D341Med (cell line): ENCODE measurements at places on chromosomes 6 and 20.
A peak's percentile ranks its signal among the peaks of the same experiment; 100 is the strongest.

DNA sequence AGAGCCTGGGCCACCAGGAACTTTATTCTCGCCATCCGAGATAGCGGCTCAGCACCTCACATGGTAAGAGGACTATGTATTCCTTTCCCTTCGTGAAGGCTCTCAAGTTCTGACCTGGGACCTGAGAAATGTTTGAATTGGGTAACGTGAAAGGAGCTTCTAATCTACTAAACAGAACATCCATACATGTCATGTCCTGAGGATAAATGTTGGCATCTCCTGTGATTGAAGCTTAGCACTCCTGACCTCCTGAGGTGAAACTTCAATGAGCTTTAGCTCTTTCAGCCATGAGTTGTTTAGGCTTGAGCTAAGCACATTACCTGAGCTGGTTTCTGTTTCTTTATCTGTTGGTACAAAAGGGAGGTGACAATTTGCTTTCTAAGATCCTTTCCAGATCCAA is 280.9 kb downstream of the PACRG start:
- DNase-seq: no peak

- DNase-seq: no peak
Measured at GRCh38 chr6:159718634-159719033, 8.7 kb upstream of the WTAP start.

- no peak for DNase-seq
Measured at GRCh38 chr20:38243709-38244020, 16.9 kb downstream of the KIAA1755 start.

- no peak for DNase-seq
Measured at GRCh38 chr6:22819209-22819608, 249.8 kb downstream of the HDGFL1 start.

GRCh38 chr20:41694796-41695195 is 76.6 kb upstream of the CHD6 start:
- DNase-seq: no peak

GRCh38 chr6:48933136-48933535 is 529.9 kb downstream of the MMUT start:
- DNase-seq: no peak

- no peak for DNase-seq
Measured at GRCh38 chr20:63293871-63294535, 1.0 kb downstream of the COL20A1 start.

GRCh38 chr20:44701118-44701857 is 13.9 kb upstream of the CCN5 start:
- no peak for DNase-seq

DNA sequence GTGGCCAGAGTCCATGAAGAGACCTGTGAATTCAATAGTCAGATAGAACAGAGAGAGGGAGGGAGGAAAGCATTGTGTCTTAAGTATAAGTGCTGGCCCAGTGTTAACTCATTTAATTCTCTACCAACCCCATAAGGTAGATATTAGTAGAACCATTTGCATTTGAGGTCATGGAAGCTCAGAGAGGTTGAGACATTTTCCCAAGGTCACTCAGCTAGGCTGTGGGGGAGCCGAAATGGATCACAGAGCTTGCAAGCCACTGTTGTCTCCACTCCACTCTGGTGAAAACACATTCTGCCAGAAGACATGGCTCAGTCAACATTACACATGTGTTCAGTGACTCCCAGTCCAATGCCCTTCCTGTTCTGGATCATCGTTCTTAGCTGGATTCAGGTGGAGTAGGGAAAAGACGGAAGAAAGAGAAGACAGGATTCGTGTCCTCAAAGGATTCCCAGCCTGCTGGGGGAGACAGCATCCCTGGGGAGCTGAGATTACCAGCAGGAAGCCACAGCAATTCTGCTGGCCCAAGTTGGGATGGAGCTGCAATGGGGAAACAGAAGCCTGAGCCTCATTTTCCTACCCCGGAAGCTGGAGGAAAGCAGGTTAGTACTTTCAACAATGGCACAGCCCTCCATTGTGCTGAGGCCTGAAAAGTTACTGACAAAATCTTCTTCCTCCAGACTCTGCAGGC is 27.0 kb upstream of the MDGA1 start:
- peak; percentile 80 for DNase-seq

GRCh38 chr6:87723170-87724078 is 21.4 kb upstream of the AKIRIN2 start:
- DNase-seq: no peak

DNA sequence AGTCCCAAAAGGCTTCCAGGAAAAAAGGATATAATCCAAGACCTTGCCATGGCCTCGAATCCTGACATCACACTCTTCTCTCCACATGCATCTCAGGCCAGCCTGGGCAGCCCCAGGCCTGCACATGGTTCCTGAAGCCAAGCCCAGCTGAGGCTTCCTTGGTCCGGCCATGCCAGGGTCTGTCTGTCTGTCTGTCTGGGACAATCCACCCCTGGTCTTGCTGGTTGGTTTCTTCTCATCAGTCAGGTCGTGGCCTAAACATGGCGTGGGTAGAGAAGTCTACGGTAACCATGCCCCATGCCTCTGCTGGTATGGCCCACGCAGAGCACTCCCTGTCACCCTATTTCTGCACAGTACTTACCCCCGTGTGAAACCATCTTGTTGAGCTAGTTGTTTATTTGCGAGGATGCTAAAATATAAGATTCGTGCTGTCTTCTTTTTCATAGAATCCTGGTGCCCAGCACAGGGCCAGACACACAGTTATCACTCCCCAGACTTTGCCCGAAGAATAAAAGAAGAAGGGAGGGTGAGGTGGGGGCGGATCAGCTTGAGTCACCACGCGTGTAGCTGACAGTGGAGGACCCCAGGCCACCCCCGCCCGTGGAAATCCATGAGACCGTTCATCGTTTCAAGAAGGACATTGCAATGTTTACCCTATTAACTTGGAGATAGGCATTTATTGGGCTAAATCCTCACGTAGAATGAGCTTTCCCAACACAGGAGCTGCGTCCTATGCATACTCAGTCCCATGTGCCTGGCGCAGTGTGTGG is 107.2 kb downstream of the RNASET2 start:
- DNase-seq: no peak

GRCh38 chr20:34896086-34896621 is 19.7 kb downstream of the ACSS2 start:
- no peak for DNase-seq

DNA sequence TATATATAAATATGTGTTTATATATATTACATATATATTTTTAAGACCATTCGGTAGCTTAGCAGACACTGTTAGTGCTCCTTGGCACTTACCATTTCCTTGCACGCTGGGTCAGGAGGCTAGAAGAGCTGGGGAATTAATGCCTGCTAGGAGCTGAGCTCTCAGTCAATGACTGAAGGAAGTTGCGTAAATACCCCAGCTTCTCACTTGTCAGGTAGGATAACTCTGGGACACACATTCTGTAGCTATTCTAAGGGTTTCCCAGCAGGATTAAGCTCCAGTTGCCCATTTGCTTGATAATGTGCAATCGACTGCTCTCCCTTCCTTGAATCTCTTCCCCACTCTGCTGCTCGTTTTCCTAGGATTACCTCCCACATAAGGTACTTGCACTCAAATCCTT is 15.7 kb upstream of the DNAAF9 start:
- no peak for DNase-seq

DNA sequence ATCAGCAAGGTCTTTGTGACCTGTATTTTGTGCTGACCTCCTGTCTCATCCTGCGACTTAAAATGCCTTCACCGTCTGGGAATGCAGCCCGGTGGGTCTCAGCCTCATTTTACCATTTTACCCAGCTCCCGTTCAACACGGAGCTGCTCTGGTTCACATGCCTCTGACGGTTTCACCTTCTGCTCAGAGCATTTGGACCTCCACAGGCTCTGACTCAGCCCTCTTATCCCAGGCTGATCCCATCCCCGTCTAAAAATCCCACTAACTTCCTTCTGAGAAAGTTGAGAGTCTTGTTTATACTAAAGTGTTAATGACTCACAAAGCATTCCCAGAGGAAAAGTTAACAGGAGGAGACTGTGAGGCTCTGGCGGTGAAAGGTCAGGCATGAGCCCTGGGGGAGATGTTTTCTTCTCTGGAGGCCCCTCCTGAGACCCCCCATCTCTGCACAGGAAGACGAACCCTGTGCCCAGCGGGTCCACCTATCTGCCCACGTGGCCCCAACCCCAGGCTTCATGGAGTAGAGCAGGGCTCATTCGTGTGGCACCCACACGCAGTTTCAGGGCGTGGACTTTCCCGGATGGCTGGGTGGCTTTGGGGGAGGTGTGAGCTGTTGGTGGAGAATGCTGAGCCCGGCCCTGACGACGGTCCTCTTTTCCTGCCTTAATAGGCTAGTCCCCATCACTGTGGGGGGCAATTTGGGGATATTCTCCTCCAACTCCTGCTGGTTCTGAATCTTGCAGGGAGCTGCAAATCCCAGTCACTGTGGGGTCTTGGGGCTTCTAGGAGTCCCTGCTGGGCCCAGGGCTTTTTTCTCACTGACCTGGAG is 3.3 kb upstream of the BIRC7 start:
- no peak for DNase-seq

- no peak for DNase-seq
Measured at GRCh38 chr6:106316375-106316766, 9.2 kb downstream of the ATG5 start.

DNA sequence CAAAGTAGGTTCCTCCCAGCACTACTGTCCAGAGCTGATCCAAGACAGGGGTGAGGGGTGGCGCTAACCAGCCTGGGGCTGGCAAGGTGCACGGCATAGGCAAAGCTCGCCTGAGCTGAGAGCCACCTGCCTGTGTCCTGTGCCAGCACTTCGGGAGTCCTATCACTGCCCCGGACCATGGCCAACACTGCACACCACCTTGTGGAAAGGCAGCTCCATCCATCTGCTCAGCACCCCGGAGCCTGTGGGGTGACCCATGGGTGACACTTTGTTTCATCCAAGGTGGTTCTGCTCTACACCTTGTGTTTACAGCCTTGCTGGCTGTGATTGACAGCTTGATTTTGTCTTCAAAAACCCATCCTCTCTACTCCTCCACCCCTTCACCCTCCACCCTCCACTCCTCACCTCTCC is 32.9 kb upstream of the GATA5 start:
- DNase-seq: no peak

- peak; percentile 92 for DNase-seq
Measured at GRCh38 chr6:104940893-104941728, 15.8 kb upstream of the LIN28B start.

GRCh38 chr6:42727627-42728026 is 5.2 kb upstream of the PRPH2 start:
- no peak for DNase-seq

- no peak for DNase-seq
Measured at GRCh38 chr6:53517021-53517420, 27.9 kb downstream of the GCLC start.

- DNase-seq: no peak
Measured at GRCh38 chr6:23031986-23032385, 462.6 kb downstream of the HDGFL1 start.

DNA sequence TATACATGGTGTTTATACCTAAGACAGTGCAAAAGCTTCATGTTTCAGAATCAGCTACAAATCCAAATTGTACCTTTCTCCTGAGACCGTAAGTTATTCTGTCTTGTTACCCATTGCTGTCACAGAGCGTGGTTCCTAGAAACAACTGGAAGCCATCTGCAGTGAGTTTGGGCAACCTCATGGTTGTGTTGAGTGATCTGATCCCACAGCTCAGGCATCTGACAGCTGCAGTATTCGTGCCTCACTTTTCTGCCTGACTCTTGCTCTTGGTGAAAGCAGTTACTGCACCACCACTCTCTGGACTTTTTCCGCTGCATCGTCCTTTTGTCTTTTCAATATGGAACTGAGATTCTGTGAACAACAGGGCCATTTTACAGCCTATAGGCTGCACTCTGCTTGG is 752.6 kb downstream of the MAFB start:
- DNase-seq: no peak

GRCh38 chr6:38476141-38476540 is 163.6 kb downstream of the BTBD9 start:
- no peak for DNase-seq

DNA sequence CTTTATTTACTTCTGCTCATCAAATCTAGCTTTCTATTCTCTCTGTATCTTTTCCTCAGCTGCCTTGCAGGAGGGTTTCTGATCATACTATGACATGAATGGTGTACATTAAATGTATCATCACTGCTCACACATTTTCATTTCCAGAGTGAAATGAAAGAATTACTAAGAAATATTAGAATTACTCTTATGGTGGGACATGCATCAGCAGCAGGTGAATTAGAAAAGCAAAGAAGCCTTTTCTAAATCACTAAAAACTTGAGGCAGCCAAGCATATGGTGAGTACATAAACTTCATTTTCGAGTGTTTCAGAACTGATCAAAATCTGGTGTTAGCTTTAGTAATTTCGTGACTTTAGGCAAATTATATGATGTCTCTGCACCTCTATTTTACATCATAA is 23.6 kb downstream of the IL17A start:
- DNase-seq: no peak

GRCh38 chr20:62286493-62287064 is 16.2 kb upstream of the ADRM1 start:
- DNase-seq: no peak

DNA sequence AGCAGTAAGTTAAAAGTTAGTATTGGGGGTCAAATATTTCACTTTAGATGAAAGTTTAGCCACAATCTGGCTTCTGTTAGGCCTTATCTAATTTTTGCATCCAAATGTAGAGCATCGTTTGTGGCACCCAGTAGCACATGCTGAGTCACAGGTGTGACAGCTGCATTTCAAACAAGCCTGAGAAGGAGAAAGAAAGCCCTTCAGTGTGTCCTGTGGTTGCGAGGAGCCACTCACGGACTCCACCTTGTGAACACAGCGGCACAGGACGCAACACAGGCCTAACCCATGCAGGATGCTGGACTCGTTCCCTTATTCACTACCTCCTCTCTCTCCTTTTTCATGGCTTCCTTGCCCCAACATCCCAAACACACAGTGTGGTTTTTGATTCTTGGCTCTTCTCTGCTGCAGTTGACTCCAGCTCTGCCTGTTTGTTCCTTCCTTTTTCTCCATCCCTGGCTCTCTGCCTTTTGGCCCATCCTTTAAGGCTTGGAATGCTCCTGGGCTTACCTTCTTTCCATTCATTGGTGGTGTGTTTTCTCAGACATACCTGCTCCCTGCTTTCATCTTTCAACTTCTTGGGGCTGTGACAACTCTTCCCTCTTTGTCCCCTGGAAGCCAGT is 124.2 kb downstream of the SLC16A10 start:
- no peak for DNase-seq

DNA sequence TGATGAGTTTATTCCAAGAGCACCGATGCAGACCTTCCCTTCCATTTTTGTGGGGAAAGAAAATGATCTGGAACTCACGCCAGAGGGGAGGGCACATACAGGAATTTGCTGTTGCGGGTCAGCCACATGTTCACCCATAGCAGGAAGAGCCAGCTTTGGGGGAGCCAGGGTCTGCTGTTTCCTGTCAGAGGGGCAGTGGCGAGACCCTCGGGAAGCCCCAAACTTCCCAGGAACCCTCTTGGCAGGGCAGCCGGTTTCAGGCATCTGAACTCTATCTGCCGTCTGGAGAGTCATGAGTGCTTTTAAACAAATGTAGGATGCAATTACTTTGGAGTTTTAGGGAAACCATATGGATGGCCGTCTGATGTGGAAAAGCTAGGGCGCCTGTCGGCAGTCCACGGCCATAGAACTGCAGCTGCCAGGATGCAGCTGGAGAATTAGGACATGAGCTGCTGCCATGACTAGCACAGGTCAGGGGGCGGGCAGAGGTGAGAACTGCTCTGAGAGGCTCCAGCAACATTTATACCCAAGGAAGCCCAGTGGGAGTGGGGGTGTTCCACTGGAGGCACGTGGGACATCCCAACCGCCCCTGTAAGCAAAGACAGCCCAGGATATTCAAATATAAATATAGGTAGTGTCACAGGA is 14.8 kb upstream of the SERPINB9 start:
- no peak for DNase-seq
